ENCODE measurements at places on chromosomes 4 and X. TPM values are rescaled to one million over a fixed set of nuclear protein-coding genes. Genes with fewer than 3 reads are reported as not detected.

Gene SSX4
- total RNA-seq, result not detected

Gene NAAA
- 26.8 TPM for total RNA-seq

Gene LIN54
- 23.5 TPM for total RNA-seq

Gene CTAG2
- not detected for total RNA-seq

Gene AMBN
- not detected for total RNA-seq

Gene F8A1
- 7.9 TPM for total RNA-seq

Gene SPANXA2
- total RNA-seq, result not detected

Gene ERAS
- total RNA-seq, result not detected

Gene CXorf65
- total RNA-seq, result 15.7 TPM

Gene ENPP6
- total RNA-seq, result 0.05 TPM

Gene ZNF711
- 1.0 TPM for total RNA-seq

Gene IDUA
- 6.4 TPM for total RNA-seq

Gene TRIML2
- total RNA-seq, result not detected

Gene SOWAHB
- total RNA-seq, result not detected

Gene ALB
- not detected for total RNA-seq

Gene ZCCHC18
- 0.53 TPM for total RNA-seq

Gene PNMA6A
- 0.30 TPM for total RNA-seq

Gene RBMXL3
- not detected for total RNA-seq

Gene HSFX1
- total RNA-seq, result 0.25 TPM

Gene FAM9C
- not detected for total RNA-seq

Gene TMEM144
- 0.21 TPM for total RNA-seq

Gene VCX3B
- total RNA-seq, result not detected

Gene PAGE4
- total RNA-seq, result not detected

Gene RAB33A
- 24.0 TPM for total RNA-seq

Gene AFM
- not detected for total RNA-seq

Gene FAM193A
- total RNA-seq, result 30.1 TPM

Gene LARP7
- 47.1 TPM for total RNA-seq

Gene RENBP
- 8.1 TPM for total RNA-seq

Gene FAM47A
- total RNA-seq, result not detected

Gene PDGFC
- not detected for total RNA-seq

Gene PLXNB3
- 1.6 TPM for total RNA-seq

Gene GABRQ
- 0.02 TPM for total RNA-seq

Gene SLC4A4
- total RNA-seq, result 0.16 TPM

Gene BRS3
- total RNA-seq, result not detected

Gene SCD5
- 1.7 TPM for total RNA-seq

Gene PPP1R2C
- total RNA-seq, result not detected

Gene BEX5
- total RNA-seq, result 2.3 TPM

Gene IQCM
- not detected for total RNA-seq

Gene N4BP2
- 23.2 TPM for total RNA-seq

Gene MSANTD1
- 0.46 TPM for total RNA-seq

Gene SMARCA1
- 0.21 TPM for total RNA-seq
